Fibroblast of gingiva (primary cell): ENCODE measurements at places on chromosomes 6 and 20.

GRCh38 chr6:125947615-125948014 is 9.0 kb upstream of the HINT3 start:
- DNase-seq = peak; percentile 55

- DNase-seq = no peak
Measured at GRCh38 chr6:157668009-157668401, 155.0 kb upstream of the SNX9 start.

- DNase-seq = no peak
Measured at GRCh38 chr20:12649234-12649633, 359.5 kb upstream of the SPTLC3 start.

DNA sequence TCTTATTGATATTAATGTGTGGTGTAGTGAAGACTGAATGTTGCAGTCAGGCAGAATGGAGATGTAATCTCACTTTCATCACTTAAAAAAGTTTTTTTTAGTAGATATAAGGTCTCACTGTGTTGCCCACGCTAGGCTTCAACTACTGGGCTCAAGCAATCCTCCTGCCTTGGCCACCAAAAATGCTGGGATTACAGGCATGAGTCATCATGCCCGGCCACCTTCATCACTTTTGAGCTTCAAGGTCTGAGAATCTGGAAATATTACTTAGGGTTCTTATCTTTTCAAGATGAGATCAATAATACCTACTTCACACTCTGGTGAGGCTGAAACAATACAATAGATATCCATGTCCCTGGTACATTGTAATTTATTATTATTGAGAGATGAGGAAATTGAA is 31.6 kb downstream of the ADGRG6 start:
- no peak for DNase-seq

- peak; percentile 79 for DNase-seq
Measured at GRCh38 chr6:27894839-27895762, 17.1 kb downstream of the OR2B2 start.

DNA sequence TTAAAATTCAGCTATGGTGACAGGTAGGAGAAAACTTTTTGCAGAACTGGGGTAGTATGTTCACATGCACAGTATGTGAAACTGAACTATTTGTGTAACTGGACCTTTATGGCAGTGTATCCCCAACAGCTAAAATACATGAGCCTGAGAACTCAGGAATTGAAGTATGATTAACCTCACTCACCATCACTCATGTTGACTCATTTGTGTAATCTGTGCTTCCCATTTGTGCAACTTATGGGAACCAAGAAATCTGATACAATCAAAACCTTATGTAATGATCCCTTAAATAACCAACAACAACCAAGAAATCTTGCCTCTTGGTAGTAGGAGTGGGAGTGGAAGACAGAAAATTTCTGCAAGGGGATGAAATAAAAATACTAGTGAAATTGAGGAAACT is 674.9 kb downstream of the HDGFL1 start:
- peak; percentile 63 for DNase-seq

- DNase-seq = no peak
Measured at GRCh38 chr6:37922563-37922962, 103.0 kb downstream of the ZFAND3 start.

GRCh38 chr6:14876778-14877613 is 368.9 kb upstream of the JARID2 start:
- peak; percentile 25 for DNase-seq

GRCh38 chr6:119891644-119892043 is 542.1 kb upstream of the MAN1A1 start:
- DNase-seq = no peak
